ENCODE measurements at places on chromosomes 2 and 18.

DNA sequence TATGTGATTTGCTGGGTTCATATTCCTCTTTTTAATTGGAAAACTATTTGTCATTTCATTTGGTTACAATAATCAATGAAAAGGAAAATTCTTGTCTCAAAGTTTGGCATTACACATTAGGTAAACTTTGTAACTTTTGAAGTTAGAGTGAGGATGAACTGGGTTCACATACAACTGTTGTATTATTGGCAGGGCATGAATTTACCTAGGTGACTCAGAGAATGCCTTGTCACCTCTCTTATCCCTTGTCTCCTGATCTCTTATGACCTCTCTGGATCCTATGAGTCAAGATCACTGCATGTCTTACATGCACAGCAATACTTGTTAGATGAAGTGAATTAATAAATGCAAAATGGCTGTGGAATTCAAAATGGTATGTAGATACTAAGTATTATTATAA lies 563.4 kb upstream of the GCFC2 start:
- no peak for DNase-seq

DNA sequence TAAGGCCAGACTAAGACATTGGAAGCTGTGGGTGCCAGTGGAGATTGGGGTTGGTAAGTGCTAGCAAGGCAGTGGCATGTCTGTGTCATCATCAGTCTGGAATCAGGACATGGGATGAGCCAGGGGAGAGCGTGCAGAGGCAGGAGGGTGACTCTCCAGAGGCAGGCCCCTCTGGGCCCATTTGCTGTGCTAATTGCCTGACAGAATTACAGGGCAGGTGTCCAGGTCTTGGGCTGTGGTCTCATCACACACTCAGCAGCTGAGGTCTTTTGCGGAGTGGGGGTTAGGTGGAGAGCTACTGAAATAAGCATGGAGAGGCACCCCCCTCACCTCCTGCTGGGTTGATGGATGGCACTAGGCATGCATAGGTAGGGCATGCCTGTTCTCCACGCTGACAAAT lies 57.4 kb downstream of the CELF4 start:
- peak; percentile 72 for DNase-seq

DNA sequence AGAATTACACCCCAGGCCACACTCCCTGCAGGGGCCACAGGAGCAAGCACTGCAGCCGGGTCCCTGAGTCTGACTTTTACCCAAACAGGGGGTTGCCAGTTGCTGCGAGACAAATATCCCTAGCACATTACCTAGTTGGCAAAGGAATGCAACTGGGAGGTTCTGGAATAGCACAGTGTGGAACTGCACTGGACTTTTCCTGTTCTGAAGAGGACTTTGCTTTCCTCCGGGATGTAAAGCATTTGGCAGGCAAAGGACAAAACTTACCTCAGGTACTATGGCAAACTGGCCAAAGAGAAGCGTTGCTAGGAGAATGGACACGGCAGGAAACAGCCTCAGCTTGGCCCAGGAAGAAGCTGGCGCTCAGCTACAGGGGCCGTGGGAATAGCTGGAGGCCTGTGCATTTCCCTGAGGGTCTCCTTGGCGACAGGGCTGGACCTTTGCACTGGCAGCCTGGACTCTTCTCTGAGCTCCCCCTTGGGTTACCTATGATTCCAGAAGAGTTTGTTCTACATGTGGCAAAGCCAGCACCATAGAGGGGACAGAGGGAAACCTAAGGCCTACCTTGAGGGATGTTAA lies 45.0 kb downstream of the BCL11A start:
- no peak for DNase-seq

GRCh38 chr2:98564541-98565132 lies 43.7 kb downstream of the COA5 start:
- DNase-seq = no peak
